ENCODE measurements at places on chromosomes 4 and X. TPM values are rescaled to one million over a fixed set of nuclear protein-coding genes. Genes with fewer than 3 reads are reported as not detected.
A peak's percentile ranks its signal among the peaks of the same experiment; 100 is the strongest.

The PPEF2 gene
- total RNA-seq = 0.54 TPM

The PAGE2B gene
- not detected for total RNA-seq

The HSFX4 gene
- not detected for total RNA-seq

The SMIM31 gene
- total RNA-seq = 17.3 TPM

The ZNF330 gene
- total RNA-seq = 56.9 TPM

The OPN1MW gene
- not detected for total RNA-seq

The FGB gene
- total RNA-seq = not detected

The ZAR1 gene
- total RNA-seq = not detected

The SLC6A14 gene
- total RNA-seq = 0.18 TPM

The ADH1A gene
- not detected for total RNA-seq

The BRS3 gene
- not detected for total RNA-seq

The FAT1 gene
- total RNA-seq = 88.3 TPM

The F11 gene
- not detected for total RNA-seq

The KCTD8 gene
- not detected for total RNA-seq

DNA sequence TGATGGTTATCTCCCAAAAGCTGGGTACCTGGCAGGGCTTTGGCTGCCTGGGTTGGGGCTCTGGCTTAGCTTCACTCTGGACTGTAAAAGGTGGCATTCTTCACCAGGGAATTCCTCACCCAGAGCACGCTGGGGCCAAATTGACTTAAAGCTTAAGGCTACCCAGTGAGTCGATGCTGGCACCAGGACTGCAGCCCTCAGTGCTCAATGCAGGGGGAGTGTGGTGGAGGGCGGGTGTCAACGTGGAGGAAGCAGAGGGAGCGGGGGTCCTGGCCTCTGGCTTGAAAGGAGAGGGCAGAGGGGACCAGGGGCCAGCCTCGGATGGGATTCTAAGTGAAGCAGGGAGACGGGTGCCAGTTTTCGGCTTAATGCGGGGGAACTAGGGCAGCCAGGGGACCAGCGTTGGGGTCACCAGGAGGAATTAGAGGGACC, 446 bp upstream of the FAM50A start:
- no peak for DNase-seq

DNA sequence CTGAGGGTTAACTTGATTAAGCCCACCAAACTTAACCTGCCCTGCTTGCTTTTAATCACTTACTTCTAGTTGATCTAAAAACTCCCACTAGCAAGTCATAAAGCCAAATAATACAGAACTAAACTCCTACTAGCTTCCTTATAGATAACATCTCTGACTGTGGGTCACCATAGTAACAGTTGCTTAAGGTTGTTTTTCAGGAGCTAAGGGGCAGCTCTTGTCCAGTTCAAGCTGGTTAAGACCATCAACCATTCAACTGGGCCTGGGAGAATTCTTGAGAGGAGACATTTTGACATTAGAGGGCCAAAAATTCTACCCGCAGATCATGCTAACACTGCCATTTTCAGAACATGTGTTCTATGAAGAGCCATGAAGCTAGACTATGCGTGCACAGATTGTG, 67.0 kb downstream of the UCHL1 start:
- no peak for DNase-seq

DNA sequence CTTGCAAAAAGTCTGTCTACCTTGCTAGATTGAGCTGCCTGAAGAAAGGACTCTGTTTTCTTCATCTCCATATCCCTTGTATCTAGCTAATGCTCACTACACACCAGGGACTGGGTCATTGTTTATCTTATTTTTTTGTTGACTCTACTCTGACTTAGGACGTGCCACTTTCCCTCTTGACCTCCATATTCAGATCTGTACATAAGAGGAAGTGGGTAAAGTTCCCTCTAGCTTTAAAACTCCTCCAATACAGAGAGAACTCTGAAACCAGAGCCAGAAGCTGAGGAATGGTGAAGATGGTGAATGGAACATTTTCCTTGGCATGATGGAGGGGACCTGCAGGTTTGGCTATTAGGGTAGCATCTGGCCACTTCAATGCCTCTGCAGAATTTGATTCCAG, 2026.1 kb upstream of the TENM3 start:
- no peak for DNase-seq

GRCh38 chrX:120462370-120462769, 6.7 kb downstream of the LAMP2 start:
- no peak for DNase-seq

DNA sequence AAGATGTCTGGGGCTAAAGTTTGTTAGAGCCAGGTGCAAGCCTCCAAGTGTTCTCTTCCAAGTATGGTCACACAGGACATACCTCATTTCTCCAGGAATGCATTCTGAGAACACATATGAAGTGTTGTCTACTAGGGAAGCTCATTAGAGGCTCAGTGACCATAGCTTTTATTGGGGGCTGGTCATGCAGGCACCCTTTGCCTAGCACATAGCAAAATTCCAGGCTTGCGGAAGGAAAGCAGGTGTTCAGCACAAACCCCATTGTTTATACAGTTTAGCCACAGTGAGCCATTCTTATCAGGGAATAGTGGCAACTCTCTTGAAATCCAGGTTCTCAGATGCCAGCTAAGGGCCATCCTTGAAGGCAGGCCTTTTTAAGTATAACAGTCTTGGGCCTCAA, 339.4 kb upstream of the ZCCHC13 start:
- DNase-seq = no peak

DNA sequence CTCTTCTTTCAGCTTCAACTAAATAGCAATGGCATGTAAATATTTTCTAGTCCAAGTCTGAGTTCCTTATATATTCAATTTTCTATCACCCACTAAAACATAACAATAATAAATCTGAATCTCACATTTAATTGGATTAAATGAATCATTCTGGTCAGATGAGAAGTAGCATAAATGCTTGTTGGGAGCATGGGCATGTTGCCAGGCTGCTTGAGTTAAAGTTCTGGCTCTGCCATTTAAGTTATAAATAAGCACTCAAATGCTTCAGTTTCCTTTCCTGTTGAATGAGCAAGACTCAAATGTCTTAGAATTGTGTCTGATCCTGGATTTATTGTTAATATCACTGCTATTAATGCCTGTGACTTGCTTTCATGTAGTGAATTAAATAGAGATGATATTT, 496.3 kb downstream of the STPG2 start:
- no peak for DNase-seq

DNA sequence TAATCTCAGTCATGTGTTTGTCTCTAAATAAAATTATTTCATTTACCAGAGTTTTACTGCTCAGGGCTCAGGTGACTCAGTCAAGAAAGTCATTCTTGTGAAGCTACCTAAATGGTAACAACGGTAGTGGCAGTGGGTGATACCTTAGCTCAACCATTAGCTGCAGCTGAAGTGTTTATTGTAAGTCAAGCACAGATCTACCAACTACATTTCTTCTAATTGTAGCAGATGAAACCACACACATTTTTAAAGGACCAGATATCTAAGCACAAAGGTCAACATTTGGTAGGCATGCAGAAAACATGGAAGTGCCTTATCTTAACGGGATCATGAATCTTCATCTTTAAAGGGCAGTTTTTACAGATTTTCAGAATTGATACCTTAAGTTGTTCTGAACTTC, 79.1 kb downstream of the FAT4 start:
- DNase-seq = no peak

- no peak for DNase-seq
Measured at GRCh38 chr4:186627226-186627865, 72.0 kb upstream of the MTNR1A start.

GRCh38 chrX:1403228-1403627, 11.3 kb upstream of the SLC25A6 start:
- peak; percentile 32 for DNase-seq

DNA sequence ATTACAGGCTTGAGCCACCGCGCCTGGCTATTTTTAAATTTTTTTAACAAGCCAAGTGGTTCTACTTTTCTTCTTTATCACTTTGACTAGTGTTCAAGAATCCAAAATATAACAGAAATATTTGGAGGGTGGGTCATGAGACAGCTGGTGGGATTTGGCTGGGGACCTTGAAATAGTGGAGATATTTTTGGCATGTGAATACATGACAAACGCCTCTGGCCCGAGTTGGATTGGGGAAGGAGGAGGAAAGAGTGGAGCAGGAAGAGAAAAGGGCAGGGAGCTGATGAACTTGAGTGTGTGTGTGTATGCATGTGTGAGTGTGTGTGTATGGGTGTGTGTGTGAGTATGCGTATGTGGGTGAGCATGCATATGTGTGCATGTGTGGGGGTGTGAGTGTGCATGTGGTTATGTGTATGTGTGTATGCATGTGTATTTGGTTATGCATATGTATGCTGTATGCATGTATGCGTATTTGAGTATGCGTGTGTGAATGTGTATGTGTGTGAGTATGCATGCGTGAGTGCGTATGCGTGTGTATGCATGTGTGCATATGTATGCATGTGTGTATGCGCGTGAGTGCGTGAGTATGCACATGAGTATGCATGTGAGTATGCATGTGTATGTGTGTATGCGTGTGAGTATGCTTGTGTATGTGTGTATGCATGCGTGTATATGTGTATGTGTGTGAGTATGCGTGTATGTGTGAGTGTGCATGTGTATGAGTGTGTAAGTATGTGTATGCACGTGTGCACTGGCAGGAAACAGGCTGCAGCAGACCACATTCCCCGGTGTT, 49.6 kb downstream of the JADE1 start:
- DNase-seq = no peak

DNA sequence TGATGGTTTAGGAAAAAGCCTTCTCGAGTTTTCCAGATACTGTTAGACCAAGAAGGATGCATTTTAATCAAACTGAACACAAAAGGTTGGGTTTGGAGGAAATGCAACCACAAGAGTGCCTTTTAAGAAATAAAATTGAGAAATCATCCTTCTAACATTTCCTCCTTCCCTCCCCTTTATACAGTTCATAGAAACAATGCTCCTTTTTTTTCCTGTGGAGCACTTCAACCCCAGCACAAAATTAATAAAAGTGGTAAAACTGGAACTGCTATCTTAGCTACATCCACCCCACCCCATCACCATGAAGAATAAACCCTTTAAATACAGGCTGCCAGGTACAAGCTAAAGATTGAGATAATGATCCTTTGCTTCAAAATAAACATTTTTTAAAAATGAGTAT, 211.1 kb downstream of the RELL1 start:
- DNase-seq = no peak

DNA sequence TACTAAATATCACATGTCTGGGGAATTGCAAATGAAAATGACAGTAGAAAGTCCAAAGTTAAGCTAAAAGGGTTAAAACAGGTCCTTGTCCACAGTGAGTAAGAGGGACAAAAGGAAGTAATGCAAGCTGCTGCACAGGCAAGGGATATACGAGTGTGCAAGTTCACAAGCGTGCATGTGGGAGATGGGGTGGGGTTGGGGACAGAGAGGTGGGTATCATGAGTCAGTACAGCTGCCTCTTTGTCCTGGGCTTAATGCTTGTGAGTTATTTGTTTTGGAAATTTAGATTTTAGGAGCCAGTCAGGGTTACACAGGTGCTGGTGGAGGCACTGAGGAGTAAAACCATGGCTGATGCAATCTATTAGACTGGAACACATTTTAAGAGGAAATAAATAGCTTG, 3.3 kb upstream of the GPRASP2 start:
- no peak for DNase-seq

- no peak for DNase-seq
Measured at GRCh38 chrX:103384672-103385071, 8.3 kb downstream of the BEX3 start.

Data from Peyer's patch (tissue), 4 donors.